H7 (cell line): ENCODE measurements at places on chromosomes 3 and 15.

GRCh38 chr3:116877968-116878367 lies 168.4 kb downstream of the TUSC7 start:
- DNase-seq, result no peak

- DNase-seq, result no peak
Observed at GRCh38 chr15:99507016-99507503, 58.7 kb upstream of the MEF2A start.

- DNase-seq, result peak; percentile 15
Observed at GRCh38 chr3:46665763-46666452, 27.6 kb downstream of the ALS2CL start.

DNA sequence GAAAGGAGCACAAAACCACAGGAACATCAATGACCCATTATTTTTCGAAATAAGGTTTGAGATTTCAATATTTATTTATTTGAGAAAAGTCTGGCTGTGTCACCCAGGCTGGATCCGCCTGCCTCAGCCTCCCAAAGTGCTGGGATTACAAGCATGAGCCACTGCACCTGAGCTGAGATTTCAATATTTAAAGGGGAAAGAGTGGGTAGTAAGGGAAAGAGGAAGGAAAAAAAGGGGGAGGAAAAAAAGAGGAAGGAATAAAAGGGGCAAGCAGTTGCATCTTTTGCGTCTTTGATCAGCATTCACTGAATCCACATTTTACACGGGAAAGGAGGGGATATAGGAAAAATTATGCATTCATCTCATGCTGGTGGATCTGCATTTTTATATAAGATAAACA lies 47.4 kb downstream of the ERICH6 start:
- no peak for DNase-seq

DNA sequence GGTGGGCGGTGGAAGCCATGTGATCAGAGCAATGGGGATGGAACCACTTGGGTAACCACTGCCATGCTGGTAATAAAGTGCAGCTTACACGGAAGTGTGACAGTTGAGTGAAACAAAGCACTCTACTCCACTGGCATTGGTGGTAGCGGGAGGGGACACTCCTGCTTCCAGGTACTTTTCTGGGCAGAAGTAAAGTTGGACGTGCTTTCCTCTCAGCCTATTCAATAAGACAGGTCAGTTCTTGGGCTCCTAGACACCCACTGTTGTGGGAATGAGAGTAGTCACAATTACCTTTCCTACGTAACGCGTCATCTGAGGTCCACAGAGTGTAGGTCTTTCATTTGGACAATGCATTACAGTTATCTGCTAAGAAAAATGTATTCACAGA lies 51.7 kb upstream of the CHD2 start:
- DNase-seq, result no peak

DNA sequence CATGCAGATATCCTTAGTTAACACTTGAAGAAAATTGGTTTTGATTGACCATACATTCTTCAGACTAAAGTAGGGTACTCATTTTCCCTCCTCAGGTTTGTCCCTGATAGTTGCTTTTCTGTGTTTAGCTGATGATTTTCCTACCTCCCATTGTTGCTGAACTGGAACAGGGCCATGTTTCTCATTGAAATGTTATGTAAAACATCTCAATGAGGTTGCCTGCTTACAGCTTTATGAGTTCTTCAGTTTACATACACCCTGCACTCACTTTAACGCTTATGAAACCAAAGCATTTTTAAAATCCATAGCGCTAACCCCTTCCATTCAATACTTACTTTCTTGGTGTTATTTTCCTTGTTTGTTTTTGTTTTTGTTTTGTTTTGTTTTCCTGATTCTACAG lies 61.9 kb downstream of the HMG20A start:
- no peak for DNase-seq

- no peak for DNase-seq
Observed at GRCh38 chr15:66131831-66132230, 121.7 kb downstream of the MEGF11 start.

- DNase-seq, result no peak
Observed at GRCh38 chr3:171782617-171783016, 27.7 kb downstream of the PLD1 start.

DNA sequence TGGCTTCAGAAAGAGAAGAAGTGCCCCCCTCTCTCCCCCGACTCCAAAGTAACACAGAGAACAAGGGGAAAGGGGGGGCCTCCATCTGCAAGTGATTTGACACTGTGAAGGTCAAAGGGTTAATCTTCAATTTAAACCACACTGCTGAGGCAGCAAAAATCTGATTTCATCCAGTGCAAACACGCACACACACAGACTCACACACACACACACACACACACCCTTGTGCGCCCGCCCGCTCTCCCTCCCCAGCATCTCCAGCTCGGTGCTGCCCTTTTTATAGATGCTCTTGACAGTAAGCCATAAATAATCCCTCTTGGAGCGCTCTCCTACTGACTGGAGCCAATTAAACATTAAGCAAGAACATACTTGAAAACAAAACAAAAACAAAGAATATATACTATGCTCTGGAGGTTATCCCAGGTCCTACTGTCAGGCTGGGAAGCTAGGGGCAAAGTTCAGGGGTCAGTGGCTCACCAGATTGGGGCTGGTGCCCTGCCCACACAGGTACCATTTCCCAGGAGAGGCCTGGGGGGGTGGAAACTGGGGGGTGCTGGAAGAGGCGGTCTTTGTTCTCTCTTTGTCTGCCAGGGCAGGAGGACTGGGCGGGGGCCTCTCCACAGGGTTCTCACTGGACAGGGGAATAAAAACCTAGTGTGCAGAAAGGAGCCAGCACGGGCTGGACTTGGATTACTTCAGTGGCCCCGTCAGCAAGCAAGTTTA lies 16.3 kb downstream of the BMF start:
- peak; percentile 51 for DNase-seq

DNA sequence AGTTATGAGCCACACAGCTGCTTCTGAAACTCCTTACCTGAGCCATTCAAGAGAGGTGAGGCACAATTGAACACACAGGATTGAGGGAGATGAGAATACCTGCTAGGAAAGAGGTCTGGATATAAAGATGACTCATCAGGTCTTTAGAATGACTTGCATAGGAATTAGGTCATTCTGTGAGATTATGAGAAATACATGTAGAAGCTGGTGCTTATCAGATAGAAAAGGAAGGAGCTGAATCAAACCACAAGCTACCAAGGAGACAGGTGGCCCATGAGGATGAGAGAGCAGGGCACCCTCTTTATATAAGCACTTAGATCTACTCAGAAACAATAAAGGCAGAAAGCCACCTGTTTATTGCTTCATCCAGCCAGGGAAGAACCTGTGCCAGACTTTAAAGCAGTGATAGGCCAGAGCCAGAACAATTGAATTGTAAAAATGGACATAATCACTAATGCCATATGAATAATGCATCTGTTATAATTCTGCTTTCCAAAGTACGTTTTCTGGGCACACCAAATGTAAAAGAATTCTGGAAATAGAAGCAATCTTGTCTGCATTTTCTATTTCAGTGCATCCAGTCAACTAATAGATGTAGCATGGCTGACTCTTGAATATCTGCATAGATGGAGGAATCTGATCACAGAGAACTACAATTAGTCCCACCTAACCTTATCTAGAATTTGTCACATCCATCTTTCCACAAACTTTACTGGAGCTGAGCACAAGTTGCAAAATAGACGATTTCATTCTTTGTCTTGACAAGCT lies 74.9 kb downstream of the PIK3R4 start:
- no peak for DNase-seq

- peak; percentile 79 for DNase-seq
Observed at GRCh38 chr15:76151599-76151974, 91.8 kb downstream of the TMEM266 start.

DNA sequence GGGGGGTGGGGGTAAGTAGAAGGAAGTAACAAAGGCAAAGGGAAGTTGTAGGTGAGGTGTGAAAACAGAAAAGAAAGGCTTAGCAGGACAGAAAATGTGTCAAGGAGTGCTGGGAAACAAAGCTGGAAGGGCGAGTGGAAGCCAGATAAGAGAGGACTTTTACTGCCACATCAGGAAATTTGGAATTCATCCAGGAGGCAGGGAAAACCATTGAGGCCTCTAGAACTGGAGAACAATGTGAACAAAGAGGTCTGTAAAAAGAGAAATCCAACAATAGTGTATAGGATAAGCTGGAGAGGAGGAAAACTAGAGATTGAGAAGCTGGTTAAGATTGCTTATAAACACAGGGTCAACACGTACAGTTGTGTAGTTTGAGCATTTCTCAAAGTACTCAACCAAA lies 116.6 kb downstream of the NTRK3 start:
- no peak for DNase-seq

GRCh38 chr3:31968927-31969418 lies 12.1 kb downstream of the OSBPL10 start:
- DNase-seq, result no peak

- DNase-seq, result no peak
Observed at GRCh38 chr3:50607271-50608091, 4.1 kb downstream of the CISH start.
